ENCODE measurements at places on chromosomes 6 and 20. TPM values are rescaled to one million over a fixed set of nuclear protein-coding genes. Genes with fewer than 3 reads are reported as not detected.

The CCDC170 gene
- 0.26 TPM for total RNA-seq

The MLN gene
- not detected for total RNA-seq

The MSH5 gene
- total RNA-seq: 156 TPM

GRCh38 chr6:113524826-113525225 lies 332.3 kb upstream of the MARCKS start:
- H3K27ac ChIP-seq: no peak overlapping the region
- no peak overlapping the region for H3K4me3 ChIP-seq
- no peak for DNase-seq
- H3K27me3 ChIP-seq: no peaks in the 10 kb centered on the region

GRCh38 chr6:40982917-40983316 lies 56.1 kb downstream of the UNC5CL start:
- peaks cover 41% of the 10 kb centered on the region for H3K27me3 ChIP-seq
- no peak overlapping the region for H3K27ac ChIP-seq
- no peak overlapping the region for H3K4me3 ChIP-seq
- no peaks in the 10 kb centered on the region for H3K36me3 ChIP-seq
- no peak for DNase-seq
- peaks cover 9% of the 10 kb centered on the region for H3K4me1 ChIP-seq

DNA sequence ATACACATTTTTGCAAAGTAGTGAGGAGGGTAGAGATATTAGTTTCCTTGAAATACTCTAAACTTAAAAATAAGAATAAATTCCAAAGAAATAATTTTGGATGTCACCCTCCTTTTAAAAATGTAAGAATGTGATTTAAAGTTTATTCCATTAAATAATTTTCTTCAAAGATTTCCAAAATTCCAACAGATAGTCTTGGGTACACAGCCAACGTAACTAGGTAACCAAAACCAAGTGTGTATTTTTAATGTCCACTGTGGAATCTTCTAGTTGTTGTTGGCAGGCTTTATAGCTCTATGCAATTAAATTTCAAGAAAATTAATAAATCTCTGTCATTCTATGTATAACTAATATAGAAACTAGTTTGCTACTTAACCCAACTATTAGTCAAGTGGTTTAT lies 101.3 kb downstream of the COL21A1 start:
- no peaks in the 10 kb centered on the region for H3K36me3 ChIP-seq
- DNase-seq: no peak
- H3K4me3 ChIP-seq: no peak overlapping the region
- no peak overlapping the region for H3K27ac ChIP-seq

- no peak overlapping the region for H3K4me3 ChIP-seq
- no peak for DNase-seq
- H3K36me3 ChIP-seq: peaks cover 1% of the 10 kb centered on the region
- no peaks in the 10 kb centered on the region for H3K27me3 ChIP-seq
These were observed 92.1 kb upstream of the NEDD9 start for GRCh38 chr6:11324453-11325015.

- H3K4me3 ChIP-seq: no peak overlapping the region
- H3K4me1 ChIP-seq: no peaks in the 10 kb centered on the region
- H3K27ac ChIP-seq: no peak overlapping the region
- H3K27me3 ChIP-seq: no peaks in the 10 kb centered on the region
These were observed 312.3 kb downstream of the KIF16B start for GRCh38 chr20:16260911-16261310.

DNA sequence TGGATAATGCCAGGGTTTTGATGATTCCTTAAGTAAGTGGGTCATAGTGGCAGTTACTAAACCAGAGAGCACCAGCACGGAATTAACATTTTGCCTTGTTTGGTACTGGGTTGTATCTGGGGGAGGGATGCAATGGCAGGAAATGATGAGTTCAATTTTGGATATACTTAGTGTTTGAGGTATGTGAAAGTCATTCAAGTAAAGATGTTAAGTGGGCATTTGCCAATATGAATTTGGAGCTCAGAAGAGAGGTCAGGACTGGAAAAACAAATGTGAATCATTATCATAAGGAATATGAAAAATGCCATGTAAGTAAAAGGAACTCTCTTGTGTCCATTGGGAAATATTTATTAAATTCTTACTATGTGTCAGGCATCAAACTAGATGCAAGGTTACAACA lies 6.2 kb downstream of the PXT1 start:
- no peak for DNase-seq
- H3K4me3 ChIP-seq: no peak overlapping the region
- H3K27ac ChIP-seq: no peak overlapping the region
- H3K36me3 ChIP-seq: peaks cover 6% of the 10 kb centered on the region
- no peaks in the 10 kb centered on the region for H3K27me3 ChIP-seq

DNA sequence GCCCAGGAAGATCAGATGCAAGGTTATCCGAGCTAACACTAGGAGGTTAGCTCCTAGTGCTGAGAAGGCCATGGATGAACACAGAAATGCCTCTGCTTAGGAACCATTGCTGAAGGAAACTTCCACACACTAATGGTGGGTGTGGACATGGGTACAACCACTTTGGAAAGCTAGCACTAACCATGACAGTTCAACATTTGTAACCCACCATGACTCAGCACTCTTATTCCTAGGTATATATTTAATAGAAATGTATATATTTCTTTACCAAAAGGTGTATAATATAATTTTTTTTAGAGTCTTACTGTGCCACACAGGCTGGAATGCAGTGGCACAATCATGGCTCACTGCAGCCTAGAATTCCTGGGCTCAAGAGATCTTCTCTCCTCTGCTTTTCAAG lies 85.3 kb upstream of the BTBD3 start:
- no peak for DNase-seq
- H3K27ac ChIP-seq: no peak overlapping the region
- H3K4me3 ChIP-seq: no peak overlapping the region
- no peaks in the 10 kb centered on the region for H3K4me1 ChIP-seq
- H3K36me3 ChIP-seq: no peaks in the 10 kb centered on the region
- no peaks in the 10 kb centered on the region for H3K27me3 ChIP-seq

Data from Calu3 (cell line).